Smooth muscle cell of the umbilical artery (primary cell): ENCODE measurements at places on chromosomes 11 and 22. TPM values are rescaled to one million over a fixed set of nuclear protein-coding genes. Genes with fewer than 3 reads are reported as not detected.

The VPS51 gene
- 108 and 163 TPM in 2 replicates for total RNA-seq

The TIMP3 gene
- 876 and 1,947 TPM in 2 replicates for total RNA-seq

The MS4A3 gene
- not detected in 2 replicates for total RNA-seq

The NPAS4 gene
- total RNA-seq, result not detected in 2 replicates

The ZC3H12C gene
- total RNA-seq, result 18.7 and 24.9 TPM in 2 replicates

The SYT13 gene
- total RNA-seq, result not detected in 2 replicates

The ROBO3 gene
- 6.2 and 7.7 TPM in 2 replicates for total RNA-seq

The KIRREL3 gene
- total RNA-seq, result 0.59 and 0.78 TPM in 2 replicates

The HDHD5 gene
- 28.0 and 33.3 TPM in 2 replicates for total RNA-seq

The AMPD3 gene
- 12.2 and 16.0 TPM in 2 replicates for total RNA-seq

The HTR3A gene
- total RNA-seq, result not detected in 2 replicates

The MRPL49 gene
- 44.0 and 47.2 TPM in 2 replicates for total RNA-seq
